Naive B cell (primary cell): ENCODE measurements at places on chromosomes 11 and 22.

GRCh38 chr11:9530020-9530621 lies 43.3 kb upstream of the WEE1 start:
- H3K36me3 ChIP-seq = peaks cover 7% of the 10 kb centered on the region
- DNase-seq = no peak
- no peak overlapping the region for H3K27ac ChIP-seq
- H3K4me3 ChIP-seq = no peak overlapping the region
- H3K27me3 ChIP-seq = no peaks in the 10 kb centered on the region

- H3K36me3 ChIP-seq = no peaks in the 10 kb centered on the region
- no peaks in the 10 kb centered on the region for H3K4me1 ChIP-seq
- no peak for DNase-seq
- no peaks in the 10 kb centered on the region for H3K27me3 ChIP-seq
- no peak overlapping the region for H3K27ac ChIP-seq
Observed at GRCh38 chr11:23789938-23790371, 706.9 kb upstream of the LUZP2 start.

- H3K4me3 ChIP-seq = no peak overlapping the region
- no peaks in the 10 kb centered on the region for H3K36me3 ChIP-seq
- H3K4me1 ChIP-seq = peaks cover 17% of the 10 kb centered on the region
- no peak for DNase-seq
- H3K27me3 ChIP-seq = no peaks in the 10 kb centered on the region
- H3K27ac ChIP-seq = no peak overlapping the region
Observed at GRCh38 chr11:110323786-110324185, 27.4 kb upstream of the RDX start.

DNA sequence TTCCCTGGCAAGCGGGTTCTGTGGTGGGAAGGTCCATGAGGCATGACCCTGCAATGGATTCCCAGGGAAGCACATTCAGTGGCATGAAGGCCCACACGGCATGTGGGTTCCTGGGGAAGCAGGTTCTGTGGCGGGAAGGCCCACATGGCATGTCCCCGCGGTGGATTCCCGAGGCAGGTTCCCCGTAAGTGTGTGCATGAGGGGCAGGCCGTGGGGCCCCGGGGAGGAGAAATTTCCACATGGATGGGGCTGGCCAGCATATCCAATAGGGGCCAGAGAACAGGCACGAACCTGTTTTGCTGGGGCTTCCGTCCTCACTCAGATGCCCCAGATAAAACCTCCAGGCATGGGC lies 83.7 kb downstream of the PHF21B start:
- H3K4me1 ChIP-seq = no peaks in the 10 kb centered on the region
- DNase-seq = no peak
- peaks cover 4% of the 10 kb centered on the region for H3K27me3 ChIP-seq
- H3K4me3 ChIP-seq = no peak overlapping the region
- H3K36me3 ChIP-seq = no peaks in the 10 kb centered on the region
- H3K27ac ChIP-seq = no peak overlapping the region
